Urinary bladder (tissue), 4 donors: ENCODE measurements at places on chromosomes 7 and 10. TPM values are rescaled to one million over a fixed set of nuclear protein-coding genes. Genes with fewer than 3 reads are reported as not detected.

CUBN gene
- 6.1 TPM for total RNA-seq

CAMK2B gene
- total RNA-seq = 1.5 TPM

TSPAN15 gene
- 38.0 TPM for total RNA-seq

C10orf67 gene
- not detected for total RNA-seq

THSD7A gene
- 30.8 TPM for total RNA-seq

ASZ1 gene
- not detected for total RNA-seq

RNF133 gene
- total RNA-seq = 2.1 TPM

ATRNL1 gene
- 153 TPM for total RNA-seq
